ENCODE measurements at places on chromosomes 16 and 17.

GRCh38 chr16:16805809-16806208, 426.9 kb downstream of the NPIPA7 start:
- no peak for DNase-seq

- peak; percentile 86 for DNase-seq
Observed at GRCh38 chr17:35930211-35931065, at the start of gene RDM1. RDM1 (minus strand) TSS chr17:35930773; CDS start chr17:35930727, 46 bp downstream.

- no peak for DNase-seq
Observed at GRCh38 chr16:51056331-51056730, 94.7 kb downstream of the SALL1 start.

DNA sequence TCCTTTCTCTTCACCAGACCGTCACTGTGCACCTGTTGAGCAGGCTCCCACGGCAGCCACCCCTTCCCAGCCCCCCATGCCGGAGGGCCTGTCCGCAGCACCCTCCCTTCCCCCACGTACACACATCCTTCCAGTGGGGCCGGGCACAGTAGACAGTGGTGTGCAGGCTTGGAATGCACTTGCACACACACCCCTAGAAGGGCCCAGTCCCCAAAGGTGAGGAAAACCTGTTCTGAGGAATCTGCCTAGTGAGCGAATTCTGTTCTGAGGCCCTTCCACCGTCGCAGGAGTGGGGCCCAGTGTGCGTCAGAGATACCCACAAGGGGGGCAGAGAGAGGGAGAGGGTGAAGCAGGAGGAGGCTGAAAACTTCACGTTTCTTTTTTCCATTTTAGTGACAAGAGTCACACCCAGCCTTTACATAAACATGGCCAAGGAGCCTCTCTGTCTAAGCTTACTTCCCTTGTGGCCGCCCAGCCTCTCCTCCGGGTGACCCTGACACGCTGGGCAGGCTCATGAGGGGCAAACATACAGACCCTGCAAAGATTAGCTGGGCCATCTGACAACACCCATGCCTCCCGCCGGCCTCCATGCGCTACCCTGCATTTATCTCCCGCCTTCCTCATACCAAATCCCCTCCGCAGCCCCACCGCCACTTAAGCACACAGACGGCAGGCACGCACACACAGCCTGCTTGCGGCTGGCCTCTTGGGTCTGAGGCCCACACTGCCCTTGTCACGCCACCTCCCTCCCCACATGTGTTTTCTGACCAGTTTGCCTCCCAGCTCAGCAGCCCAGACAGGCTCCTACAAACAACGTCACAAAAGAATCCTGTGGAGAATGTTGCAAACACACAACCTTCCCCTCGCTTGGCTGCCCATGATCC, 1.8 kb downstream of the ZBTB4 start:
- no peak for DNase-seq

DNA sequence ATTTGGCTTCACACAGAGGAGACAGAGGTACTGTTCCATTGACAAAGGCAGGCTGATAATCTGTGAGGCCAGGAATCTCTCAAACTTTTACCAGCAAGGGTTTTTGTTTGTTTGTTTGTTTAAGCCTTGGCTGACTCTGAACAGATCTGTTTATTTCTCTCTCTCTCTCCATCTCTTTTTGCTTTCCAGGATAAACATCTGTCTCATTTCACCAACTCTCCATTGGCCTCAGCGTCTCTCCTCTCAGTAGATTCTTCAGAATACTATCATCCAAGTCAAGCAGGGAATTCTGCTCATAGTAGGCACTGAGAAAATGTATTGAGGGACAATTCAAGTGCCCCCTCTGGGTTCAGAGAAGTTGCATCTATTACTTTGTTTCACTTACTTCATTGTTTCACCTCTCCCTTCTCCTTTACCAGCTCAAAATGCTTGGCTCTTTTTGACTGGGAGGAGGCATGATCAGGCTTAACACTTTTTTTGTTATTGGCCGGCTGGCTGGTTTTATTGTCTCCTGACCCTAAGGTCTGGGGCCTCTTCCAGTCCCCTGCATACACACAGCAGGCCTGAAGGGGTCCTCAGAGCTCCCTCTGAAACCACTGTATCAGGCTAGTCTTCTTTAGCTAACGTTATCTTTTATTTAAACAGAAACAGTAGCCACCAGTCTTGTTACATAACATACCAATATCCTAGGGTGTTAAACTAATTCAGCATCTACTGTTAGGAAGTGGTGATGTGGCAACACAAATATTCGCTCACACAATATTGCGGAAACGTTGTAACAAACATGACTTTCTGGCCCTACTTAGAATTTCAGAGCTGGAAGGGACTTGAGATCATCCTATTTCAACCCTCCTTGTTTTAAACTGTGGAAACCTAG, 2.0 kb upstream of the YPEL2 start:
- peak; percentile 26 for DNase-seq

- no peak for DNase-seq
Observed at GRCh38 chr16:69194488-69194887, 7.5 kb downstream of the SNTB2 start.

DNA sequence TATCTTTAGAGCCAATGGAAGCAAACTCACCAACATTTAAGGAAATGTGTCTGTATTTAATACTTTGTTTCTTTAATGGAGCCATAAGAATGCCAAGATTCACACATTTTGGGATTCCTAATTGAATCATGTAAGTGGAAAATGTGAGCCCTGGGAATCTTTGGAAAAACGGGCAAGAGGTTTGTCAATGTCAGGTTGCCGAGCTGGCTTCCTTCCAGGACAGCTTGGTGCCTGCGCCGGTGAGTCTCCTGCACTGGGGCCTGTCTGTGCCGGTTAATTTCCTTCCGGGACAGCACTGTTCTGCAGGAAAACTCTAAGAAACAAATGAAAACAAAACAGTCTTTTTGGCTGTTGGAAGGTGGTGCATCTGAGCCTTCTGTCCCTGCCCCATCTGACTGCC, 210.6 kb downstream of the HAPSTR1 start:
- no peak for DNase-seq

DNA sequence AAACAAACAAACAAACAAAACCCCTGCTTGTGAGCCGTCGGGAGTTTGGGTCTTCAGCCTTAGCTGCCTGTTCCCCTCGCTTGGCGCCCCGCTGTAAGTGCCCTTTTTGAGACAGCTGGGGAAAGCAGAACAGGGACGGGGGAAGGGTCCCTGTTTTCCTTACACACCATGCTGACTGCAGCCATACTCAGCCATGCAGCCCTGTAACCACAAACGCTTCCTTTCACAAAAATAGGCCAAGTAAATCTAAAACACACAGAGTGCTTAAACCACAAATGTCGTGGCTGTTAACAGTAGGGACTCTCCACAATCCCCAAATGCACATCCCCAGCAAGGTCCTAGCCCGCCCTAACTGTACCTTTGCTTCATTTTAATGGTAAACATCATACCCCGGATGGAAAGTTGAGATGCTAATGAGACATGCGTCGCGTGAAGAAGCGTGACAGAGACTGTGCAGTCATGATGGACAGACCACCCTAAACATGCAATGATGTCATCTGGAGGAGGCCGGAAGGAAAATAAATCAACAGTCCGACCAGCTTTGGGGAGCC, 129.9 kb downstream of the MGAT5B start:
- DNase-seq, result peak; percentile 34

- no peak for DNase-seq
Observed at GRCh38 chr17:2485970-2486369, 25.7 kb downstream of the METTL16 start.

DNA sequence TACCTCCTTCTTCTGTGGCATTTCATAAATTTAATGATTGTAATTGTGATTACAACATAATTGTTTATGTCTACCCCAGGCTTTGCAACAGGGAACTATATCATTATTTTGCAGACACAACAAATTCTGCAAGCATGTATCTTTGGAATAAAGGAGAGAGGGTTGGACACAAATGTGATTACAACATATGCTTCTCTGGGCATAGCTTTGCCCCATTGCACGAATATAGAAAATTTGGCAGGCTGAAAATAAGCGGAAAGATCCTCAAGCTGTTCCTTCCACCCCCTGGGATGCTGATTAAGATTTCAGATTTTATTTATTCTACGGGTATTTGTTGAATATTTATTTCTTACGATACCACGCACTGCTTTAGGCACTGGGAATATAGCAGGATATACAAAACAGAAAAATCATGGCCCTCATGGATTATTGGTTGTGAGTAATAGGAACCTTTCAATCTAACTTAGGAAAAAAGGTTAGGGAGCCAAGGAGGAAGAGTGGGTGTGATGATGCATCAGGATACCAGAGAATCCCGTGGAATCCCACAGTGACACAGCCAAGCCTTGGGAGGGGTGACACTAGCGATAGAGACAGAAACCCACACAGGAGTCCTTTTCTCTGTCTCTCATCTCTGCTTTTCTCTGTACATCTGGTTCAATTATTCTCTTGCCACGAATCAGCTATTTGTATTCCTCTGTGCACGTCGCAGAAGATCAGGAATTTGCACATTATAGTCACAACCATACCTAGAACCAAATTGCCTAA, 520.7 kb downstream of the MAF start:
- no peak for DNase-seq

DNA sequence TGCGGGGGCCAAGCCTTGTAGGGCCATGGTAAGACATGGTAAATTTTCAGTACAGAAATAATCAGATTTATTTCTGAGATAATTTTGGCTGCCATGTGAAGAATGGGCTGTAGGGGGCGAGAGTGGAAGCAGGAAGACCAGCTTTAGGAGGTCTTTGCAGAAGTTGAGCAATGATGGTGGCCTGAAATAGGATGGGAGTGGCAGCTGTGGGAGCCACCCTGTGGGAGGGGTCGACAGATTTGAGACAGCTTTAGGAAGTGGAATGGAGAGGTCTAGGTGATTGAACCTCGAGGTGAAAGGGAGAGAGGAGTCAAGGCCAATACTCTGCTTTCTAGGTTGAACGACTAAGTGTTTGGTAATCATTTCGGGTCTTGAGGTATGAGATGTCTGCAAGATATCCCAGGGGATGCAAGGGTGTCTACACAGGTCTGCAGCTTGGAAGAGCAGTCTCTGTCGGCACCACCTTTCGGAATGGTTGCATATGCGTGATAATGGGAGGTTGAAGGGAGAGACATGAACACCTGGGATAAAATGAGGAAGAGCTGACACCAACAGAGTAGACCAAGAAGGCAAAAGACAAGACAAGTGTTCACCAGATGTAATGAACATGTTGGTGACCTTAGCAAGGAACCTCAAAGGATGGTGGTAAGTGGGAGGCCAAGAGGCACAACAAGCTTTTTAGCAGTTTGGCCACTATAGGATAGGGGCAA, 4.2 kb upstream of the ATXN7L3 start:
- DNase-seq, result no peak

Data from stimulated activated CD8-positive, alpha-beta memory T cell treated with anti-CD3 and anti-CD28 coated beads, Interleukin-15, amount 100 ng/mL, for 48 hours (primary cell).